Activated T-helper 1 cell treated with anti-CD3 and anti-CD28 coated beads, Interleukin-12 subunit alpha, Interleukin-12 subunit beta, Interleukin-2, Interleukin-4 antibody, amounts not matched to agents 30 ng/mL and 10 ng/mL and 1 ng/mL, durations not matched to agents 14 hours and 24 hours and 36 hours (primary cell): ENCODE measurements at places on chromosomes 4 and X.

DNA sequence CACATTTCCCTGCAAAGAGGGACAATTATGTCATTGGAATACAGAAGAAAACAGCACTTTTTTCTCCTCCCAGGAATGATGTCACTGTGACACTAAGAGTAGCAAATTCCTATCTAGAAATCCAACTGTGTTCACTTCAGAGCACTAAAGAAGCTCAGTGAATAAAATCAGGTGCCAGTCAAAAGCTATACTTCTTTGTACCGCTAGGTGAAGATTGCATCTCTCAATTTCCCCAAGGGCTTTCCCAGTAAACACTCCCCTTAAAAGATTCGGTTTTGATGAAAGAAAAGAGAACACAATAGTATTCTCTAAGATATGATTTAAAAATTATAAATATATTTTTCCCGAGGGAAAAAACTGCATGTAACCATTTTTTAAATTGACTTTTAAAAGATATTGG lies 104.7 kb upstream of the MID1 start:
- DNase-seq, result no peak

- no peak for DNase-seq
Measured at GRCh38 chr4:80265571-80266252, 752 bp upstream of the FGF5 start.

- DNase-seq, result no peak
Measured at GRCh38 chr4:17236686-17237085, 275.2 kb downstream of the QDPR start.

- DNase-seq, result no peak
Measured at GRCh38 chr4:128560754-128561495, 248.6 kb upstream of the JADE1 start.

- DNase-seq, result no peak
Measured at GRCh38 chr4:165927815-165928214, 54.8 kb downstream of the TLL1 start.

DNA sequence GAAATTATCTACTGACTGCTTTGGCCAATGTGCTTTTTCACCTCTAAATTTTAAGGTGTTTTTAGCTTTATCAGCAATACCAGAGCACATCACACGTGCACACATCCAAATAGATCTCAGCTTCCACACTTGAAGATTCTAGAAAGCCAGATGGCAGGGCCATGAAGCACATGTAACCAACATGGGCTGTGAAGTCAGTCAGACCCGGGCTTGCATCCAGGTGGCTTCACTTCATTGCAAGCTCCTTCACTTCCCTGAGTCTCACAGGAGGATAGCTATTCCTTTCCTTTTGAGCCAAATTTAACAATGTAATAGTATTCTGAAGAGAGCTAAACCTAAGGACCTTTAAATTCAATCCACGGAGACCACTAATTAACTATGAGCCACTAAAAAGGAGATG lies 86.5 kb downstream of the SH3RF1 start:
- DNase-seq, result no peak

- no peak for DNase-seq
Measured at GRCh38 chr4:110347805-110348204, 128.2 kb upstream of the ENPEP start.

- DNase-seq, result no peak
Measured at GRCh38 chrX:78327370-78328086, at the start of gene CYSLTR1. TSS of gene CYSLTR1 (minus strand) at chrX:78327611. CDS start at chrX:78273746, 53,865 bp downstream.

DNA sequence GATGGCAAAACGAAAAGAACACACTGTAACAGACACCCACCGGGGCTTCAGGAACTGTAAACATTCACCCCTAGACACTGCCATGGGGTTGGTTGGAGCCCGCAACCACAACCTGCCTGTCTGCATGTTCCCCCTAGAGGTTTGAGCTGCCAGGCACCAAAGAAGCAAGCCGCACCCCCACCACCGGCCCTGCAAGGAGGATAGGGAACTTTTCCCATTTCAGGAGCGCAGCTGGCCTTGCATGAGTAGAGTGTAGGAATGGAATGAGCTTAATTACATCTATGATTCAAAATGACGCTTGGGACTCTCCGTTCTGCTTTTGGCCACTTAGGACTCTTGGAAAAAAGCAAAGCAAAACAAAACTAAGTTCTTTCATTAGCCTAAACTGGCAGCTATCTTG lies 243.6 kb upstream of the CTSO start:
- DNase-seq, result no peak

GRCh38 chr4:105137121-105137875 lies 9.4 kb upstream of the TET2 start:
- no peak for DNase-seq

GRCh38 chrX:21929209-21929608 lies 11.3 kb upstream of the SMS start:
- no peak for DNase-seq

- no peak for DNase-seq
Measured at GRCh38 chr4:146245246-146245645, 30.9 kb downstream of the REELD1 start.
